ENCODE measurements at places on chromosomes 12 and 14. TPM values are rescaled to one million over a fixed set of nuclear protein-coding genes. Genes with fewer than 3 reads are reported as not detected.

The NDRG2 gene
- 1.1 TPM for total RNA-seq

The KCNH3 gene
- total RNA-seq, result 2.9 TPM

The NR4A1 gene
- 139 TPM for total RNA-seq

The C14orf132 gene
- 1.1 TPM for total RNA-seq

The LRRC10 gene
- total RNA-seq, result not detected

The CLBA1 gene
- total RNA-seq, result 1.4 TPM

- no peak overlapping the region for H3K27ac ChIP-seq
- no peak overlapping the region for H3K4me3 ChIP-seq
- peaks cover 32% of the 10 kb centered on the region for H3K4me1 ChIP-seq
- DNase-seq, result peak; percentile 28
These were observed 89.8 kb downstream of the CRADD start for GRCh38 chr12:93766796-93767523.

- H3K4me3 ChIP-seq, result no peak overlapping the region
- no peaks in the 10 kb centered on the region for H3K4me1 ChIP-seq
- H3K27me3 ChIP-seq, result peaks cover 2% of the 10 kb centered on the region
- DNase-seq, result no peak
- no peak overlapping the region for H3K27ac ChIP-seq
- H3K36me3 ChIP-seq, result no peaks in the 10 kb centered on the region
These were observed 54.7 kb upstream of the FKBP4 start for GRCh38 chr12:2739832-2740641.

- H3K27me3 ChIP-seq, result peaks cover 22% of the 10 kb centered on the region
- peaks cover 37% of the 10 kb centered on the region for H3K36me3 ChIP-seq
- no peak for DNase-seq
- no peak overlapping the region for H3K27ac ChIP-seq
- H3K4me3 ChIP-seq, result no peak overlapping the region
These were observed 49.0 kb upstream of the EGLN3 start for GRCh38 chr14:33999771-34000291.

DNA sequence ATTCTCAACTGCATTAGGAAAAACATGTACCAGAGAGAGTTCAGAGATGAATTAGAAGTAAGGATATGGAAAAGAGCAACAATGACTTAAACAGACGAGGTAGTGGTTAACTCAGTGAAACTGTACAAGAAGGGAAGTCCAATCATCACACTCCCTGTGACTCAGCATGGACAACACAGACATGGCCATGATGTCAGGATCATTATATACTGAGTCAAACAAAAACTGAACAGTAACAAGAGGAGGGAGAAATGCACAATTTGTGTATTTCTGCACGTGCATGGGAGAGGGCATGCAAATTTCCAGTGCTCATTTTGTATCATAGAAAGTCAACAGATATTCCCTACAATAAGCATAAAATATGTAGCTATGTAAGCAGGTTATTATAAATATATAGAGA, 1037.8 kb downstream of the BCL11B start:
- no peak overlapping the region for H3K4me3 ChIP-seq
- no peak for DNase-seq
- peaks cover 43% of the 10 kb centered on the region for H3K4me1 ChIP-seq
- no peaks in the 10 kb centered on the region for H3K27me3 ChIP-seq
- H3K27ac ChIP-seq, result no peak overlapping the region

GRCh38 chr12:54689034-54689372, 40.8 kb upstream of the DCD start:
- no peaks in the 10 kb centered on the region for H3K4me1 ChIP-seq
- H3K4me3 ChIP-seq, result no peak overlapping the region
- H3K27ac ChIP-seq, result no peak overlapping the region
- peaks cover 32% of the 10 kb centered on the region for H3K27me3 ChIP-seq
- no peak for DNase-seq

GRCh38 chr14:65141523-65141922, 39.2 kb upstream of the MAX start:
- no peaks in the 10 kb centered on the region for H3K36me3 ChIP-seq
- no peak overlapping the region for H3K4me3 ChIP-seq
- H3K4me1 ChIP-seq, result peaks cover 3% of the 10 kb centered on the region
- no peak for DNase-seq
- H3K27me3 ChIP-seq, result peaks cover 22% of the 10 kb centered on the region

DNA sequence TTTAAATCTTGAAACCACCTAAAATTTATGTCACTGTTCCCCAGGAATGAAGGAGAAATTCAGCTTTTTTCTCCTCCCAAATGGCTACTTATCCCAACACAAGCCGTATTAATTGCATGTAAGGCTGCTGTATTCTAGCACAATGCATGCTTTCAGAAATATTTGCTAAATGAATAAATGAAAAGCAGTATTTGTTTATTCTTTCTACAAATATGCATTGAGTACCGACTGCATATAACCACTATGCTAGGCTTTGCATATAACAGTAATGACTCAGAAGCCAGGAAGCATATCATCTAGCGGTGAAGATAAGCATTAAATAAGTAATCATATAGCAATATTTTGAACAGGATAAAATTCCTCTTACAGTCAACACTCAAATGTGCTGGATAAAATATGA, 5.7 kb upstream of the LRR1 start:
- no peak overlapping the region for H3K27ac ChIP-seq
- peaks cover 23% of the 10 kb centered on the region for H3K4me1 ChIP-seq
- no peaks in the 10 kb centered on the region for H3K27me3 ChIP-seq
- no peak overlapping the region for H3K4me3 ChIP-seq
- no peaks in the 10 kb centered on the region for H3K36me3 ChIP-seq

- peaks cover 11% of the 10 kb centered on the region for H3K4me1 ChIP-seq
- no peak for DNase-seq
- no peak overlapping the region for H3K27ac ChIP-seq
- no peak overlapping the region for H3K4me3 ChIP-seq
- no peaks in the 10 kb centered on the region for H3K27me3 ChIP-seq
These were observed 176.3 kb upstream of the GSC start for GRCh38 chr14:94946244-94946643.

DNA sequence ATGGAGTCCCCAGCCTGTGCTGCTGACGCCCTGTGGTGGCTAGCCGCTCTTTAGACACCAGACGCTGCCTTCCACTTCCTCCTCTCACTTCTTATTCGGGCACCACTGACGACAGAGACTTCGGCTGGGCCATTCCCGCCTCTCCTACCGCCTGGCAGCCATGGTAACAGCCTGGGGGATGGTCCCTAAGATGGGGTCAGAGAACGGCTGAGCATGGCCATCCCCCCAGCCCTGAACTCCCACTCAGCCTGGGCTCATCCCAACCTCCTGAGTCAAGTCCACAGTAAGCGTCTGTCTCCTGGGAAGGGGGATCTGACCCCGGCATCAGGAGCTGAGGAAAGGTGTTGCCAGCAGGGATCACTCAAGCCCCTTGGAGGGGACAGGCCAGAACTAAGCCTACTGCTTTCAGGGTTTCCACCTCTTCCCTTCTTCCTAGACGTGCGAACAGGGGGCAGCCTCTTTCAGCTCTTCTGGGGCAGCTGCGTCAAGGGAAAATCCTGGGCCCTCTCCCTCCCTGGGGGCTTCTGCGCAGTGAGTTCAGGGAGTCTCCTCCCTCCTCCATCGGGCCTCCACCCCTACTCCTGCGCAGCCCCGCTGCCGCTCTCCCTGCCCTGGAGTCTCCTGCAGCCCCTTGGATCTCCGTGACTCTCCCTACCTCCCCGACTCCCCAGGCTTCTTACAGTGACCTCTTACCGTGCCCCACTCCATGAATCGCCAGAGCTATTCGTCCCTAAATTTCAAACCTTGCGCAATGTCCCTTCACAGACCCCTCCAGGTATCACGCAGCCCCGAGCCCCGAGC, 643 bp upstream of the TAMALIN start:
- peaks cover 10% of the 10 kb centered on the region for H3K4me1 ChIP-seq
- H3K27ac ChIP-seq, result no peak overlapping the region
- H3K4me3 ChIP-seq, result peak overlapping the region; percentile 72
- no peak for DNase-seq
- peaks cover 47% of the 10 kb centered on the region for H3K27me3 ChIP-seq

DNA sequence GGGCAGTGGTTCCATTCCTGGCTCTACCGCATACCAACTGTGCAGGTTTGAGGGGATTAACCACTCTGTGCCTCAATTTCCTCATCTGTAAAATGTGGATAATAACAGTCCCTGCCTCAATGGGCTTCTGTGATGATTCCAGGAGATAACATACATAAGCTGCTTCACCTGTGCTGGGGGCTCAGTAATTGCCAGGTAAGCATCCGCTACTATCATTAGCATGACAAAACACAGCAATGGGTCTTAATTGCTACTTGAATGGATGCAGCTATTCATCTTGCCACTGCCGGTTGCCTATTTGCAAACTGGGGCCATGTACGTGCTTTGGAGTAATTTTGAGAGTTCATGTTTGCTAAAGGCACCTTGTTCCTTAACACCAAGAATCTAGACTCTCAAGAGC, 132.6 kb downstream of the TMEM132D start:
- no peaks in the 10 kb centered on the region for H3K27me3 ChIP-seq
- no peak overlapping the region for H3K27ac ChIP-seq
- H3K4me3 ChIP-seq, result no peak overlapping the region
- H3K4me1 ChIP-seq, result no peaks in the 10 kb centered on the region
- DNase-seq, result no peak
- H3K36me3 ChIP-seq, result no peaks in the 10 kb centered on the region

DNA sequence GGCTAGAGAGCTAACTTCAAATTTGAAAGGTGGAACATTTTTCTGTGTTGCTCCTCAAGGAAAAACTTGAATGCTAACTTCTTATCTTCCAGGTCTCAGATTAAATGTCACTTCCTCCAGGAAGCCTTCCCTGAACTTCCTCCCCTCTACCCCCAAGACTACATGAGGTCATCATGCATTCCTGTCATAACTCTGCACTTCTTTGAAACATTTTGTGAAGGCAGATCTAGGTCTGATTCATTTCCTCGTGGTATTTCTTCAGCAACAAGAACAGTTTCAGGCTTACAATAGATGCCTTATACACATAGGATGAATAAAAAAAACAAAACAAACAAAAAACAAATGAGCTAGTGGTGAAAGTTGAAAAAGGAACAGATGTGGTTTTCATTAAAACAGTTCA, 97.1 kb upstream of the SRRM4 start:
- H3K27ac ChIP-seq, result no peak overlapping the region
- no peaks in the 10 kb centered on the region for H3K4me1 ChIP-seq
- no peaks in the 10 kb centered on the region for H3K36me3 ChIP-seq
- H3K27me3 ChIP-seq, result no peaks in the 10 kb centered on the region

DNA sequence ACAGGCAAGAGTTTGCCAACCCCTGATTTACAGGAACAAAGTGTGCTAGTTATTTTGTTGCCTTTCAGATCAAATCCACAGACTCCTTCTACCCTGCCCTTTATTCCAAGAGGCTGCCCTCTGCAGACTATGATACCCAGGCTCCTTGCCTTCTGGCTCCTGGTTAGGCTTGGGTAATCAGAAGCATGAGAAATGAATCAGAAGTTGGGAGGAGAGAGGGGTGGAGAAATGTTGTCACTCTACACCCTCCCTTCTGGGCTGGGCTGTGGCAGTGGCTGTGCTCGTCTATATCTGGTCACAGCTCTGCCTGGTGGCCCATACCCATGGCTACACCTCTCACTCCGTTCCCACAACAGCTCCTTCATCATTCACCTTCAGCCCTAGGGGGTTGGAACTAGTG, 204.6 kb upstream of the PLXNC1 start:
- H3K4me1 ChIP-seq, result no peaks in the 10 kb centered on the region
- H3K27me3 ChIP-seq, result peaks cover 14% of the 10 kb centered on the region
- no peak overlapping the region for H3K27ac ChIP-seq
- H3K4me3 ChIP-seq, result no peak overlapping the region

- H3K27ac ChIP-seq, result no peak overlapping the region
- no peak overlapping the region for H3K4me3 ChIP-seq
- no peaks in the 10 kb centered on the region for H3K27me3 ChIP-seq
- no peak for DNase-seq
- peaks cover 5% of the 10 kb centered on the region for H3K36me3 ChIP-seq
- H3K4me1 ChIP-seq, result no peaks in the 10 kb centered on the region
These were observed 101.0 kb upstream of the PWP1 start for GRCh38 chr12:107584563-107584962.

DNA sequence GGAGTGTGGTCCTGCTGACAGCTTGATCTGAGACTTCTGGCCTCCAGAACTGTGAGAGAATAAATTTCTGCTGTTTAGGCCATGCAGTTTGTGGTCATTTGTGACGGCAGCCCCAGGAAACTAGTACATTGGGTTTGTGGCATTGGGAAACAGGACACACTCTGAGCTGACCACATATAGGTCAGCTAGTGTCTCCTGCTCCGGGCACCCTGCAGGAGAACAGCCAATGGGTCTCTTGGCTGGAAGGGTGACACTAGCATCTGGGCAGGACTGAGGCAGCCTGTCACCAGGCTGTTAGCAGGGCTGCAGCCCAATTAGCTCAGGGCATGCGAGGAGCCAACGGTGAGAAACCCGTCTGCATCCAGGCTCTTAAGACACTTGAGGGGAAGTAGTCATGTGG, 83.2 kb downstream of the PITPNM2 start:
- no peak overlapping the region for H3K4me3 ChIP-seq
- no peaks in the 10 kb centered on the region for H3K36me3 ChIP-seq
- no peak overlapping the region for H3K27ac ChIP-seq
- H3K4me1 ChIP-seq, result peaks cover 13% of the 10 kb centered on the region

- H3K27me3 ChIP-seq, result peaks cover 31% of the 10 kb centered on the region
- H3K36me3 ChIP-seq, result no peaks in the 10 kb centered on the region
- no peak overlapping the region for H3K27ac ChIP-seq
- H3K4me1 ChIP-seq, result peaks cover 45% of the 10 kb centered on the region
- DNase-seq, result no peak
These were observed 93.2 kb downstream of the EGLN3 start for GRCh38 chr14:33857650-33858049.

DNA sequence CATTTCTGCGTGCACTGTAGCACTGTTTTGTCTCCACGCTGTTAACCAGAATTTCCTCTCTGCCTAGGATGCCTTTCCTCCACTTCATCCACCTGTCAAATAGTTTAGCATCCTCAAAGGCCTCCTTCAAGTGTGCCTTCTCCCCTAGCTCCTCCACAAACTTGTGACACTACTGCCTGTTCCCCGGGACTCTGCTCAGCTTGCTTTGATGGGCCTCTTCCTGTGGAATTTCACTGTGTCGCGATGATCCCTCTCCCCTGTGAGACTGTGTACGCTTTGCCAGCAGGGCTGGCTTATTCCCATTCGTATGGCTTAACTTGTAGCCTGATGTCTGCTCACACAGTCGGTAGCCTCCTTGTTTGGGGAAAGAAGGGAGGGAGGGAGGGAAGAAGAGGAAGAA, 426.8 kb downstream of the VRK1 start:
- H3K27ac ChIP-seq, result no peak overlapping the region
- no peak overlapping the region for H3K4me3 ChIP-seq
- H3K36me3 ChIP-seq, result no peaks in the 10 kb centered on the region
- H3K4me1 ChIP-seq, result peaks cover 10% of the 10 kb centered on the region
- H3K27me3 ChIP-seq, result peaks cover 40% of the 10 kb centered on the region
- no peak for DNase-seq

- no peaks in the 10 kb centered on the region for H3K27me3 ChIP-seq
- no peaks in the 10 kb centered on the region for H3K4me1 ChIP-seq
- DNase-seq, result no peak
- no peak overlapping the region for H3K4me3 ChIP-seq
- H3K27ac ChIP-seq, result no peak overlapping the region
These were observed 101.0 kb downstream of the LRIG3 start for GRCh38 chr12:58819345-58819744.
